ENCODE measurements at places on chromosomes 2 and 18.

DNA sequence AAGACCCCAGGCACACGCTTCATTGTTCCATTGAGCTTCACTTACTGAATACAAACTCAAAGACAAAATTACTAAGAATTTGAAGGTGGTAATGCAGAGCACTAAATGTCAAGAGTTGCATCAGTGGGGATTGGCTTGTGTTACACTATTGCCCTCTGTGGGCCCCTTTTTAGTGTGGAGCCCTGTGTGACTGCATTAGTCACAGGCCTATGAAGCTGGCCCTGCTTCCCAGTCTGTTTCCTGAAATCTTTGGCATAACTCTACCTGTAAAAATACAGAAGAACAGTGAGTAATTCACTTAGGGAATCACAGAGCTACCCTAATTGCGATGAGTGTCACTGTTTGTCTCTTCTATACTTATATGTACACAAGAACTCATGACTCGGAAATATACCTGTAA, 40.0 kb upstream of the STPG4 start:
- DNase-seq = no peak

DNA sequence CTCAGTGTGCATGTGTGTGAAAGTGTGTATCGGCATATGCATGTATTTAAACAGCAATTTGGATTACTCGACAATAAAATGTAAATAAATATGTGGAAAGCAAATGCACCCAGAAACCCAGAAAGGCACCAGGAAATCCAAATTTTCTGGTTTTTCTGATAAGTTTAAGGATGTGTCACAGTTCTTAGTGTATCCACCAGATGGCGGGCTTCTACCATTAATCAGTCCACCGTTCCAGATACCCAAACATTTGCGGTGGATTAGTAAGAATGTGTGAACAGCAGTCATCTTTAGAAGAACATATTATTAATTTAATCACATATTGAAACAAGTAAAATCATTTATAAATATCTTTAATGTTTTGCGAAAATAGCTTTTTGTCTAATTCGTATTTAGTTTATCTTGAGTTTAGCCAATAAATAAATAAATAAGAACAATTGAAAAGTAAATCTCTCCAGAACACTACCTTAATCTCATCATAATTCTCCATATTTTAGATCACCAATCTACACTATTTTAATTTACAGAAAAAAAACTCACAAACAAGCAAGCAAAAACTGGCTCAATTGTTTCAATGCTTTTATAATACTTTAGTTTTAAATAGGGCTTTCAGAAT, 298.9 kb downstream of the DSEL start:
- peak; percentile 39 for DNase-seq

GRCh38 chr2:236317938-236318396, 53.8 kb upstream of the ASB18 start:
- DNase-seq = no peak

- no peak for DNase-seq
Measured at GRCh38 chr2:201220102-201220570, 37.2 kb downstream of the CASP10 start.

DNA sequence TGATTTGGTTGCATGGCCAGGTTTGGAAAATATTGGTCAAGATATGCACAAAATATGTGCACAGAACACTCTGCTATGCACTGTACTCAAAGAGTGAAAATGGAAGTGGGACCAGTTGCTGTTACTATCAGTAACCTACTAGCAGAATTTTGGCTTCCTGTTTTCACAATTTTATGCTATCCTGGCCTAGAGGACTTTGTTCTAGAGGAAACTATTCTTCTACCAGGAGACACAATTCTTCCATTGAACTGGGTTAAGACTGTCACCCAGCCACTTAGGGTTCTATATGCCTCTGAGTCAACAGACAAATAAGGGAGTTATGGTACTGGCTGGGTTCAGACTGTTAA, 431.4 kb upstream of the DCC start:
- DNase-seq = no peak

DNA sequence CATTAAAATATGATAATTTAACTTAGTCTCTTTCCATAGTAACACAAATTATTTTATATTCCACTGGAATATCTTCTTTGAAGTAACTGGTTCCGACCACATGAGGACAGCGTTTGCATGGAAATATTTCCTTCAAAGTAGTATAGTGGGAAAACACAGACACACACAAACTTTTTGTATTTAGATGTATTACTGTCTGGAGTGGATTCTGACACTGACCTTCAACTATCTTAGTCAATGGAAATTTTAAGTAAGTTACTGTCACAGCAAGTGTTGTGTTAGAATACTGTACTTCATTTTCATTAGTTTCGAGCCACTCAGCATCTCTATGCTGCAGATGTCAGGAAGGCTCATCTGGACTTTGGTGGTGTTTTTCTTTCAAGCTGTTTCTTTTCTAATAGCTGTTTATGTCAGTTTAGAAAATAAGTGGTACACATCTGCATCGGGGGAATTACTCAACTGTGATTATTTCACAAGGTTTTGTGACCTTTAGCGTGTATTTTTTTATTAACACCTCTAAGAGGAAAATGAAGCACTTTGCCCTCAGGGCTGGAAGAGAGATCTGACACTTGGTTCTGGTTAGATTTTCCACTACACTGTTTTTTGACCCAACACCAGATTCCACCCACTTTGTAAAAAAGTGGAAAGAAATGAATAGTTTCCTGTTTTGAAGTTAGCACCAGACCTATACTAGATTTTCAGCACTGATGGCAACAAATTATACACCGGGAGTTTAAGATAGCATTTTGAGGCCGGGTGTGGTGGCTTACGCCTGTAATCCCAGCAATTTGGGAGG, 18.9 kb upstream of the THOC1 start:
- no peak for DNase-seq

DNA sequence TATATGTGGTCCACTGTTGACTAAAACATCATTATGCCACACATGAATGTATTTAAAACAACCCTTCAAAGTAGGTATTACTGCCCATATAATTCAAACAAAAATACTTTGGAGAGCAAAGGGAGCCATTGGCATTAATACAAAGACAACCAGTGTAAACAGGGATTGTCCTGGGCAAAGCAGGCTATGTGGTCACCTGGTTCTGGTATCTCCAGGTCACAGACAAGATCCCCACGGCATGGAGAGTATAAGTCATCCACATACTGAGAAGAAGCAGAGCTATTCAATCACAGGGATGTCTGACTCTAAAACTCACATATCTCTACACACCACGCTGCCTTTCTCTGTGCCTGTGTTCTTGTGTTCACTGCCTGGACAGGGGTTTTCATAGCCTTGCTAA, 81.4 kb upstream of the BZW1 start:
- DNase-seq = no peak

DNA sequence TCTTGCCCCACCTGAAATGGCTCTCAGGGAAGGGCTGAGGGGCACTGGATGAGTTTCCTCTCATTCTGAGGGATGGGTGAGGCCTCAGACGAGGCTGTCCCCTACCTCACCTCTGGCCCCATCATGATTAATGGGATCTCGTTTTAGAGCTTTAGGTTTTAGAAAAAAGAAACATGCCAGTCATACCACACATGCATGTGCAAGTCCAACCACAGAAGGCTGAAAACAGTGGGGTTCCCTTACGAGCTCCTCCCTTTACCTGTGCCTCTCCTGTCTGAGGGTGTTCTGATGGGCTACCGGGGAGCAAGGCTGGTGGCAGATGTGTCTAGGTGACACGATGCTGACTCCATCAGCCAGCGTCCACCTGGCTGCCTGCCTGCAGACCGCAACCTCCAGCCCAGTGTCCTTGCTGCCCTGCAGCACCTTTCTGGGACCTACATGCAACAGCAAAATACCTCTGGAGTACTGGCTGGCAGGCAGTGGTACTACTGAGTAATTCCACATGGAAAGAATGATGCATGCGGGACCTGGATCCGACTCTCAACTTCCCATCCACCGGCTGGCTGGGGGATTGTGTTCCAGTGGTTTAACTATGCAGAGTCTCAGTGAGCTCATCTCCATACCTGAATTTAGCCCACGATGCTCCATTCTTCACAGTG, 9.1 kb upstream of the LYPD6B start:
- no peak for DNase-seq

- DNase-seq = no peak
Measured at GRCh38 chr2:11629215-11629614, 40.8 kb downstream of the NTSR2 start.

DNA sequence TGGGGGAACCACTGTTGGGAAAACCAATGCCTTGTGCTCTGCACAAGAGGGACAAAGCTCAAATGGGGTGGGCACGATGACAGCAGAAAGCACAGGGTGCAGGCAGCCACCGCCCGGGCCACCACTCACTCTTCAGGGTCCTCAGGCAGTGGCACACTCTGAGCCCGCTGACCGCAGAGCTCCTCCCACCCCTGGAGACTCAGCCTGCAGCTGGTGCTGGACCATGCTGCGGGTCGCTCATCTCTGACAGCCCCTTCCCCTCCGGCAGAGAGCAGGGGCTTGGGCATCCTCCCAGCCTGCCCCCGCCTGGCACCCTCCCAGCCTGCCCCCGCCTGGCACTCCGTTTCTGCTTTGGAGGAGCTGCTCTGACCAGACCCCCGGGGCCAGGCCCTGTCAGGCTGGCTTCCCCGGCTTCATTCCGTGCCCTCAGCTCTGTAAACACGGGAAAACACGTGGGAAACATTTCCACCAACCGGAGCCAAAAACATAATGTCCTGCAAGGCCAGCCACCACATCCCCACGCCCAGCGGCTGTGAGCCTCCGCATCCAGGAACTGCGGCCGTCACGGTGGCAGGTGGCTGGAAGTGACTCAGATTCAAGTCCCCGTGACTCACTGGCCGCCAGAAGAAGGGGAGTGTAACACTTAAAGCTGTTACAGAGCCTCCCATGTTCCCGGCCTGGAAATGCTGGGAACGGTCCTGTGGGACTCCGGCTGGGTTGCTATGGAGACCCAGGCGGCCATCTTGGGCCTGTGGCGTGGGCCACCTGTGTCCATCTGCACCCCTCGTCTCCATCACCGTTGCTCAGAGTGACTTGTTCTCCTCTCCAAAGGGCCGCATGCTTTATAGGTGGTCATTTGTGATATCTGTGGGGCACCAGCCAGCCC, 6.8 kb upstream of the SNED1 start:
- no peak for DNase-seq

- no peak for DNase-seq
Measured at GRCh38 chr2:64212801-64213321, 68.6 kb upstream of the PELI1 start.
